ENCODE measurements at places on chromosomes 12 and 14. TPM values are rescaled to one million over a fixed set of nuclear protein-coding genes. Genes with fewer than 3 reads are reported as not detected.

DNA sequence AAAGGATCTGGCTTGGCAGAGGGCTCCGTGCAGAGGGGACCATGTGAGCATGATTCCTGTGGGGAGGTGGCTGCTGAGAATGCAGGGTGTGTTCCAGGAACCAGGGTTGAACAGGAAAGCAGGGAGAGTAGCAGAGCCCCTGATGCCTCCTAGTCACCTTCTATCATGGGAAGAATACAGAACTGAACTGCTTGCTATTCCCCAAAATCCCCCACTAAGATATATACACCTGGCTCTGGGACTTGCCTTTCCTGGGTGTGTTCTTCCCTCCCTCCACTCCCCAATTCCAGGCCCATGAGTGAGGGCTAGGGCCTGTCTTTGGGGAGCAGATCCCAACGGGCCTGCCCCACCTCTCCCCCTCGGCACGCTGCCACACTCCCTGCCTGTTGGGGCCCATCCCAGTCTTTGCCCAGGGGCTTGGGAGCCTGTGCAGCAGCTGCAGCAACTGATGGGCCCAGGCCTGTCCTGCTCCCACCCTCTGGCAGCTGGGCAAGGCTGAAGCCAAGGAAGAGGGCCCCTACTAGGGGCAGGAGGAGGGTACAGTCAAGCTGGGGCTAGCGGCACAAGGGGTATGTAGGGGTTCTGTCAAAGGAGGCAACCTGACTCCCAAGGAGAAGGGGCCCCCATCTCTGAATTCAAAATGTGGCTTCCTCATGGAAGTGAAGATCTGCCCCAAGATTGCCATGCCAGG lies 3.2 kb downstream of the AJUBA start:
- no peak for DNase-seq

- no peak for DNase-seq
Observed at GRCh38 chr14:105256292-105256960, 8.1 kb downstream of the BTBD6 start.

DNA sequence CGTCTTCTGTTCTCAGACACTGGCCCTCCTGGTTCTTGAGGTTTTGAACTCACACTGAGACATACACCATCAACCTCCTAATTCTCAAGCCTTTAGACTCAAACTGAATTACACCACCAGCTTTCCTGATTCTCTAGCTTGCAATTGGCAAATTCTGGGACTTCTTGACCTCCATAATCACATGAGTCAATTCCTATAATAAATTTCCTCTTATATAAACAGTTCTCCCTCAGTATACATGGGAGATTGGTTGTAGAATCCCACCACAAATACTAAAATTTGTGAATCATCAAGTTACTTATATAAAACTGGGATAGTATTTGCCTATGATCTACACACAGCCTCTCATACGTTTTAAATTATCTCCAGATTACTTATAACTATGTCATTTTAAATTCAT lies 162.2 kb downstream of the DIO2 start:
- no peak for DNase-seq

- DNase-seq: no peak
Observed at GRCh38 chr12:113267621-113268020, 46.4 kb downstream of the TPCN1 start.

Gene E2F7
- polyA plus RNA-seq: 6.4 TPM

GRCh38 chr12:51895378-51896135 lies 7.7 kb downstream of the ANKRD33 start:
- DNase-seq: no peak

Gene KRT74
- not detected for polyA plus RNA-seq

Gene ARID2
- 30.3 TPM for polyA plus RNA-seq

Gene SERPINA12
- polyA plus RNA-seq: 0.30 TPM

- DNase-seq: no peak
Observed at GRCh38 chr14:105337966-105338741, 23.6 kb downstream of the PACS2 start.

Gene FAM181A
- polyA plus RNA-seq: not detected

Gene CBLN3
- 3.5 TPM for polyA plus RNA-seq

GRCh38 chr12:78683031-78683430 lies 181.5 kb upstream of the SYT1 start:
- DNase-seq: no peak

Data from left renal cortex interstitium (tissue), 4 donors.